ENCODE measurements at places on chromosomes 5 and 9.

- no peak for DNase-seq
Measured at GRCh38 chr5:66769839-66770617, 173.8 kb downstream of the MAST4 start.

- DNase-seq = no peak
Measured at GRCh38 chr5:180648658-180649296, 623 bp downstream of the FLT4 start.

- DNase-seq = no peak
Measured at GRCh38 chr9:121120386-121120785, 45.6 kb downstream of the CNTRL start.

GRCh38 chr5:97623441-97623840 is 440.4 kb upstream of the RIOK2 start:
- DNase-seq = no peak

All from GM06990 (cell line).